ENCODE measurements at places on chromosomes 5 and 9.

DNA sequence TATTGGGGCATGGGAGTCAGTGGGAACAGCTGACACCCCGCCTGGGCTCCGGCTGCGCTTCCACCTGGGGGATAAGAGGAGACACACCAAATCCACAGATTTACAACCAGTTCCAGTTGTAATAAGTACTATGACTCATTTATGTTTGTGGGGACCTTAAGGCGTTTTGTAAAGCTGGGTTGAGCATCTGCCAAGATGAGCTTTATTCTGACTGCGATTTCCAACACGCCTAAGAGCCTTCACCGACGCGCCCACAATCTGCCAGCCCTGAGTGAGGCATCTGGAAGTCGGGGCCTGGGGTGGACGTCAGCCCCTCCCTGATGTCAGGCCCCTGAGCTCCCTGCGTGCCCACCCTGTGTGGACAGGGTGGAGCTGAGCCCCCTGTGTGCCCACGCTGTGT, 14.3 kb upstream of the LHX3 start:
- no peak for DNase-seq

GRCh38 chr5:132389585-132390286, 20.2 kb downstream of the SLC22A5 start:
- no peak for DNase-seq

DNA sequence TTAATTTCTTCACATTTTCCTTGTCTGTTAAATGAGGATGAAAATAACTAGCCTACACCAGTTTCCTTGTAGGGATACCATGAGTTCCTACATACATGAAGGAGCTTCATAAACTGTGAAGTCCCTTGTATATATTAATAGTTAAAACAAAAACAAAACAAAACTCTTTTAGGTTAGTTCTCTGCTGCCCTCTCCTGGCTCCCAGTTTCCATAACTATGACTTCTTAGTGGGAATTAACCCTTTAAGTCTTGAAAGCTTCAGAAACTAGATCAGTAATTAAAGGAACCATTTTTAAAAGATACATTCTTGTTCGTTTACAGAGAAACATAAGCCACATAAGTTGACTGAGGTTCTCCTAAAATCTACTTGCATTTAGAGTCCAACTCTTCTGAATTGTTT, 500.0 kb upstream of the C9orf72 start:
- peak; percentile 13 for DNase-seq

DNA sequence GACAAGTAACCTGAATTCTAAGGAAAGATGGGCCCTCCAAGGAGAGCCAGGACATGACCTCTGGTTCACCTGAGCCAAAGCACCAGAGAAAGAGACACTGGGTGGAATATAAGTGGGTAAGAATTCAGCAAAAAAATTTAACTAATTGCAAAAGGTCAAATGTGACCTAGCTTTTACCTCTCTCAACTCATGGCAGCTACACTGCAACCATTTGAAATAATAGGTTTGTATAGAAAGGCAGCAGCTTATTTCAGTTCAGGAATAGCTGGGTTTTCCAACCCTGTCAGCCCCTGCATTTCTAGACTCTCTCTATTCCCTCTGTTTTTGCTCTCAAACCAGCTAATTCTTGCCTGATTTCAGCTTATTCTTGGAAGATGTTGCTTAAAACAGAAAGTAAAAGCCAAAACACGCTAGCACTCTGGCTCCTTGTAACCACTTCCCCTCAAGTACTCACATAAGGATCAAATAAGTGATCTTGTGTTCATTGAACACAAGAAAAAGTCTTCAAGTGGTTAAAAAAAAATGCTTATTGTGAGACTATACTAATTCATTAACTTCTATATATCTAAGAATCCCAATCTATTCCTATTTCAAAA, 101.1 kb upstream of the NR4A3 start:
- DNase-seq, result peak; percentile 60

GRCh38 chr5:69493396-69494133, 975 bp downstream of the OCLN start:
- DNase-seq, result no peak

GRCh38 chr5:160959804-160960203, 107.8 kb upstream of the ATP10B start:
- DNase-seq, result no peak

DNA sequence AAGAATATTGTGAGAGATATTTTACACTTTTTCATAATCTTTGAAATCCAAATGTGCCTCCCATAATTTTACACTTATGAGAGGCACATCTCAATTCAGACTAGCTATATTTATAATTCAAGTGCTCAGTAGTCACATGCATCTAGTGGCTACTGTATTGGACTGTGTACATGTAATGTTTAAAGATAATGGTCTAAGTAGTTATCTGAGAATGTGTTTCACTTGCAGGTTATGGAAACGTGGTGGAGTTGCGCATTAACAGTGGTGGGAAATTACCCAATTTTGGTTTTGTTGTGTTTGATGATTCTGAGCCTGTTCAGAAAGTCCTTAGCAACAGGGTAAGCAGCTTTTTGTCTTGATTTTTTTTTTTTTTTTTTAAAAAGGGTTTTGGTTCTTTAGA, 28.8 kb downstream of the G3BP1 start:
- DNase-seq, result peak; percentile 20

- peak; percentile 70 for DNase-seq
Measured at GRCh38 chr9:77455312-77455927, 192.7 kb downstream of the GNA14 start.

Measured in AML-193 (cell line).